ENCODE measurements at places on chromosomes 3 and 15. TPM values are rescaled to one million over a fixed set of nuclear protein-coding genes. Genes with fewer than 3 reads are reported as not detected.

- no peak for DNase-seq
These were observed 220.2 kb downstream of the VPS13C start for GRCh38 chr15:61840090-61840489.

Gene SLC22A13
- not detected for total RNA-seq

DNA sequence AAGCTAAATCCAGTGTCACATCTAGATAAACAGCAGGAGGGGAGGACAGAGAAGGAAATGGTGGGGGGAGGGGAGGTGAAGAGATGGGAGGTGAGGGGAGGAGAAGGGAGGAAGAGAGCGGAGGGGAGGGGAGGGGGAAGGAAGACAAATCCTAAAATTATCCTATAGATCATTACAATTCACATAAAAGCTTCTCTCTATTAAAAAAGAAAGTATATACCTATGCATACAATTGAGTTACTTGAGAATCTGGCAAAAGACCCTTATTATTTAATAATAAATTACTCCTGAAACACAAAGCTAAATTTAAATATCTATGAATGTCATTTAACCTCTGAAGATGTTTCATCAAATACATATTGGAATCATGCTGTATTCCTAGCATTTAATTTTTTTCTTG, 303.9 kb downstream of the MAGI1 start:
- DNase-seq: no peak

DNA sequence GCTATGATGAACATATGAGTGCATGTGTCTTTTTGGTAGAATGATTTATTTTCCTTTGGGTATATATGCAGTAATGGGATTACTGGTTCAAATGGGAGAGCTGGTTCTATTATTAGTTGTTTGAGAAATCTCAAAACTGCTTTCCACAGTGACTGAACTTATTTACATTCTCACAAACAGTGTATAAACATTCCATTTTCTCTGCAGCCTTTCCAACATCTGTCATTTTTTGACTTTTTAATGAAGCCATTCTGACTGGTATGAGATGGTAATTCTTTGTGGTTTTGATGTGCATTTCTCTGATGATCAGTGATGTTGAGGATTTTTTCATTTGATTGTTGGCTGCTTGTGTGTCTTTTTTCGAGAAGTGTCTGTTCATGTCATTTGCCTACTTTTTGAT, 1124.2 kb downstream of the NAALADL2 start:
- DNase-seq: no peak

GRCh38 chr15:55937040-55937439, 56.4 kb downstream of the NEDD4 start:
- DNase-seq: no peak

Gene FAH
- total RNA-seq: 17.3 TPM

Gene UBE3A
- total RNA-seq: 102 TPM

All from Peyer's patch (tissue), 4 donors.